ENCODE measurements at places on chromosomes 3 and 15.

DNA sequence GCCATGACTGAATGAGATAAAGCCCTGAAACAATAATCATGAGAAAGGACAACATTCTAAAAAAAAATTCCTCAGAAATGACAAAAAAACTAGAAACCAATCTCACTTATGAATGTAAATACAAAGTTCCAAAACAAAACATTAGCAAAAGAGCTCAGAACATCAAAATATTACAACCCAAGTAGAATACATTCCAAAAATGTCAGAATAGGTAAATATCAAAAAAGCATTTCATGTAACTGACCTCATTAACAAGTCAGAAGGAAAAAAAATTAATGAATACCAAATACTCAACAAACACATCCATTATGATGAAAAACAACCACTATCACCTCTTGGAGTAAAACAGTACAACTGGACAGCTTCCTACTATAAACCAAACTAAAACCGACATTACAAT, 93.1 kb downstream of the DLG1 start:
- DNase-seq: no peak

DNA sequence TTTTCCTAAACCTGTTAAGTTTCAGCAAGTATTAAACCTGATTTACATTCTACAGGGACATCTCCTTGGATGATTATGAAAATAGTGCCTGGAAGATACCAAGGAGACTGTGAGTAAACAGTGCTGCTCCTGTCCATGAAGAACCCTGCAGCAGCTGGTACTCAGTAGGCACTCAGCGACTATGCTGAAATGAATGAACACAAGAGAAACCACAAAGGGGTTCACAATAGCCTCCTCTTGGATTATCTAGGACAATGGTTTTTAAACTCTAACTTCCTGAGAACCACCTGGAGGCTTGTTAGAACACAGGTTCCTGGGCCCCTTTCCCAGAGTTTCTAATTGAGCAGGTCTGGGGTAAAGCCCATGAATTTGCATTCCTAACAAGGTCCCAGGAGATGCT, 488.4 kb upstream of the UBE2E2 start:
- DNase-seq: no peak

- peak; percentile 77 for DNase-seq
Measured at GRCh38 chr3:128170866-128171516, 17.7 kb downstream of the EEFSEC start.

GRCh38 chr3:19574268-19574667, 359.7 kb downstream of the EFHB start:
- DNase-seq: no peak

- no peak for DNase-seq
Measured at GRCh38 chr3:50095352-50095998, 6.8 kb downstream of the RBM5 start.

DNA sequence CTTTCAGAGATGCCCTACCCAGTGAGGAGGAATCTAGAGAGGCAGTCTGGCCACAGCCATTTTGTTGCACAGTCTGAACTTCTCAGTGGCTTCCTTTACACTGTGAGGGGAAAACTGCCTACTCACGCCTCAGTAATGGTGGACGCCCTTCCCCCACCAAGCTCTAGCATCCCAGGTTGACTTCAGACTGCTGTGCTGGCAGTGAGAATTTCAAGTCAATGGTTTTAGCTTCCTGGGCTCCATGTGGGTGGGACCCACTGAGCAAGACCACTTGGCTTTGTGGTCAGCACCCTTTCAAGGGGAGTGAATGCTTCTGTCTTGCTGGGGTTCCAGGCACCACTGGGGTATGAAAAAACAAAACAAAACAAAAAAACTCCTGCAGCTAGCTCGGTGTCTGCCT, 663.2 kb upstream of the ZNF385D start:
- DNase-seq: no peak

DNA sequence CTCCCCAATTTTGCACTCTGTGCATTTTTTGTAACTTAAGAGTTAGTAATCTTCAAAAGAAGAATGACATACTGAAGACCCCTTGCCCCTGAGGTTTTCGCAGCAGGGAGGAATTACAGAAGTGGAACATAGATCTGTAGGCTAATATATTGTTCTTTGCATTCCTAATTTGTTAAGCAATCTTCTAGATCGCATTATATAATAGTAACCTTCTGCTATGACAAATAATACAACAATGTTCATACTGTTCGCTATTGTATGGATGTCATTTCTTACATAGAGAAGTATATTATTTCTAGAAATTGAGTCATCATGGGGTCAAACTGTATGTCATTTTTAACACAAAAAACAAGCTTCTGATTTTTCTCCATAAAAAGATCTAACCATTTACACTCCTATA, 95.8 kb upstream of the TGFBR2 start:
- peak; percentile 69 for DNase-seq

DNA sequence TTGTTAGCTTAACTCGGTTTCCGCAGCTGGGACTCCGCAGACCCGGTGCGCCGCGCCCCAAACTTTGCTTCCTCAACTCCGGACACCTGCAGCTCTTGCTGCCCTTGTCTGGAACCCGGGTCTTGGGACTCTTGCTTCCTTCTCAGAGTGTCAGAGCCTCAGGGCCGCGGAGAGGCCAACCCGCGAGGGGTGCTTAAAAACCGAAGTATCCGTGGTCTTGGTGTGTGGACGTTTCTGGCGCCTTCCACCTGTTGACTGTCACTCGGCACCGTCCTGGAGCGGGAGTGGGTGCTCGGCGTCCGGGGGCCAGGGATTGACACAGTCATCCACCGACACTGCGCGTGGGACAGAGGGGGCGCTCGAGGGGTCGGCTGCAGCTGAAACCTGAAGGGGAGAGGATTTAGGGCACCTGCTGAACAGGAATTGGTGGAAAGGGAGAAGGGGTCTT, 386 bp downstream of the SQOR start:
- peak; percentile 50 for DNase-seq

All from EL (cell line).